Thoracic aorta (tissue), 2 donors: ENCODE measurements at places on chromosomes 5 and 9.

GRCh38 chr9:99385814-99386279, 163.8 kb downstream of the SEC61B start:
- H3K27me3 ChIP-seq: no peaks in the 10 kb centered on the region
- DNase-seq: no peak
- no peak overlapping the region for H3K27ac ChIP-seq
- H3K4me3 ChIP-seq: no peak overlapping the region
- no peaks in the 10 kb centered on the region for H3K36me3 ChIP-seq
- no peaks in the 10 kb centered on the region for H3K4me1 ChIP-seq

- no peaks in the 10 kb centered on the region for H3K4me1 ChIP-seq
- no peak for DNase-seq
- H3K27me3 ChIP-seq: no peaks in the 10 kb centered on the region
- H3K36me3 ChIP-seq: no peaks in the 10 kb centered on the region
Measured at GRCh38 chr9:27590651-27591050, 17.4 kb upstream of the C9orf72 start.

DNA sequence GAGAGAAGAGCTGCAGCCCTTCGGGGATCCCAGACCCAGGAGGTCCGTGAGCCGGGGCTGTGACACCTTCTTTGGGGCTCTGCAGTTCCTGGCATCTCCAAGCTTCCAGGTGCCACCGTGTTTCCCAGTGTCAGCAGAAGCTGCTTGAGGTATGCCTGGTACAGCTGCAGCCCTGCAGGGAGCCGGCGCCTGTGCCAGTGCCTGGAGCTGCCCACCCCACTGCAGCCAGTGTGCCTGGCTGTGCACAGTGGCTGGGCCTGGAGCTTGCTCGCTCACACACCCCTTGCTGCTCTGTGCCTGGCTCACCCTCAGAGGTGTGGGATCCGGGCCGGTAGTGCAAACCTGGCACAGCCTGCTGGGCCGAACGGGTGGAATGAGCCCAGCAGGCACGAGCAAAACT, 65.5 kb downstream of the NACC2 start:
- H3K4me1 ChIP-seq: peaks cover 6% of the 10 kb centered on the region
- no peaks in the 10 kb centered on the region for H3K36me3 ChIP-seq
- H3K27me3 ChIP-seq: no peaks in the 10 kb centered on the region
- no peak overlapping the region for H3K4me3 ChIP-seq
- H3K27ac ChIP-seq: no peak overlapping the region
- DNase-seq: no peak

DNA sequence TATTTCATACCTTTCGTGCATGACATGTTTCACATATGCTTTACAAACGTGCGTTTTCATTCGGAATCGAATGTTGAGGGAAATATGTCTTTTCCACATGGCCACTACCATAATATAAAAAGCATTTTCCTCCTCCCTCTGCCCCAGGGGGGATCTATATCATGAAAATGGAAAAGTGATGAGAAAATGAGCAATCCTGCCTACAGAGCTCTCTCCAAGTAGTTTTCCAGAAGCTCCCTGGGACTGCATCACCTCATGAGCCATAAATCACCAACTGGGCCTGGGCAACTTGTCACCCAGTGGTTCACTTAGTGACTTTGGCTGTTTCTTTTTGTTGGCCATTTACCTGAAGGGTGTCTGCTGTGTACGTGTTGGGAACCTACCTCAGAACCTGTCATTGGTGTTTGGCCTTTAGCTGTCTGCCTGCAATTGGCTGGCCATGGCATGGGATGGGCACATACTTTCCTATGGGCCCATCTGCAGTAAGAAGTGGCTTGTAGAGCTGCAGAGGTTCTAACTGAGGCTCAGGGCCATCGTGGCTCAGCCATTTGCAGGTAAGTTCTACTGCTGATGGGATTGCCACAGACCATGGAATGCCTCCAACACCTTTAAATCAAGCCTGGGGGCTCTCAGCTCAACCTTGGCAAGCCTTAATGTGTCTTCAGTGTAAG, 9.5 kb upstream of the TIFAB start:
- H3K27me3 ChIP-seq: no peaks in the 10 kb centered on the region
- H3K4me1 ChIP-seq: peaks cover 10% of the 10 kb centered on the region
- H3K27ac ChIP-seq: no peak overlapping the region
- no peak overlapping the region for H3K4me3 ChIP-seq
- DNase-seq: no peak

DNA sequence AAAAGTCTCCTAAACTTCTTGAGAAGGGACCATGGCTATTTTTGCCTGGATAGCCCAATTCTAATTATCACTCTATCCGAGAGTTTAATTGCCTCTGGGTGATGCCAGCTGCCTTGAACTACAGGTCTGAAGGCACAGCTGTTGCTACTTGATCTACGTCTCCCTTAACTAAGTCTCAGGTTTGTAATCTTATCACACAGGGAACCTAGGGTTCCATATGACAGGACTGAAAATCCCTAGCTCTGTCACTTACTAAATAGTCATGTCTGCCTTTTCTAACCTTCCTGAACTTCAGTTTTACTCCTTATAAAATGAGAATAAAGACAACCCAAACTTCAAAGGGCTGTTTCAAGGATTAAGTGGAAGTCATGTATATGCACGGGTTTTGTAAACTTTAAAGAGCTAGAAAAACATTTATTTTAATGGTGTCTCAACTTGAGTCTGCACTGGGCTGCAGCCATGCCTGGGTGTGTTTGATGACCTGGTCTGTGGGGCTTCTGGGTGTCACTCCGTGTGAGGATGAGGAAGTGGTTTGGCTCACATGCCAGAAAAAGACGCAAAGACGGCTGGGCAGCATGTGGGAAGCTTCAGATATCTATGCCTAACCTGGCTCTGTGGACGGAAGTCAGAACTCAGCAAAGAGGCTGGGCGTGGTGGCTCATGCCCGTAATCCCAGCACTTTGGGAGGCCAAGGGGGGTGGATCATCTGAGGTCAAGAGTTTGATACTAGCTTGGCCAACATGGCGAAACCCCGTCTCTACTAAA, 129.3 kb upstream of the SLC44A1 start:
- no peaks in the 10 kb centered on the region for H3K27me3 ChIP-seq
- H3K4me3 ChIP-seq: no peak overlapping the region
- H3K36me3 ChIP-seq: no peaks in the 10 kb centered on the region
- no peak for DNase-seq

DNA sequence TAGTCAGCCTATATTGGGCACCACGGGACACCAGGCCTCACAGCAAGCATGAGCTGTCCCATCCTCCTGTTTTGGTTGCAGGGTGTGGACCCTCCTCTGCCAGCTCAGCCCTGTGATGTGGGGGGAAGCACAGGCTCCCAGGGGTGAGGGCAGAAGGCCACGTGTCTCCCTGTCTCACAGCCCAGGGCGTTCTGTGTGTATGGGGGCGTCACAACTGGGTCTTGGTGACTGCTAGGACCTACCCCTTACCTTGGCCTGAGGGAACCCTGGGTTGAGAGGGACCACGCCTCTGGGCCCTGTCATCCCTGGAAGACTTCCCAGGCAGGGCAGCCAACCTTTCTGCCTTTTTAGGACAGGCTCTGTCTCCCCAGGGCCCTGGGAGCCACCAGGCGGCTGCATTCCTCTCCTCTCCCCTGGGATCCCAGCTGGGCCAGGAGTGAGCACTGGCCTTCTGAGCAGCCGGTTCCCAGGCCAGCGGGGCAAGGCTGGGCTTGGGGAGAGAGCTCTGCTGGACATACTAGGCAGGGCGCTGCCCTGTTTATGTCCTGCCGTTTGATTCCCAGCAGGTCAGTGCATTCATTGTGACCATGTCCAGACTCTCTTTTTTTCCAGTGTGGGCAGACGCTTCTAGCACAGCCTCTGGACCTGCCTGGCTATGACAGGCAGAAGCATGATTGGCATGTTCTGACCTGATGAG, 97.4 kb downstream of the DAB2IP start:
- peak overlapping the region; percentile 94 for H3K27ac ChIP-seq
- no peak overlapping the region for H3K4me3 ChIP-seq
- peaks cover 100% of the 10 kb centered on the region for H3K4me1 ChIP-seq
- H3K36me3 ChIP-seq: no peaks in the 10 kb centered on the region

DNA sequence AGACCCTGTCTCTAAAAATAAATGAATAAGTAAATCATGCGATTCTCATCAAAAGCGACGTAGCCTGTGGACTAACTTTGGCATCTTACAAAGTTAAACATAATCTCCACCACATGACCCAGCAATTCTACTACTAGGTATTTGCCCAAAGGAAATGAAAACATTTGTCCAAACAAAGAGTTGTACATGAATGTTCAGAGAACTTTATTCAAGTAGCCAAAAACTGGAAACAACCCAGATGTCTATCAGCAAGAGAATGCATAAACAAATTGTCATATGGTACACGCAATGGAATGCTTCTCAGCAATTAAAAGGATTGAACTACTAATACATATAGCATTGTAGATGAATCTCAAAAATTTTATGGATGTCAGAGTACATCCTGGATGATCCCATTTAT, 82.6 kb downstream of the ADRB2 start:
- H3K4me1 ChIP-seq: peaks cover 31% of the 10 kb centered on the region
- no peak overlapping the region for H3K4me3 ChIP-seq
- no peak for DNase-seq
- no peak overlapping the region for H3K27ac ChIP-seq
- H3K27me3 ChIP-seq: no peaks in the 10 kb centered on the region
- no peaks in the 10 kb centered on the region for H3K36me3 ChIP-seq

GRCh38 chr5:139406963-139407362, 3.1 kb upstream of the SPATA24 start:
- no peak for DNase-seq
- H3K27me3 ChIP-seq: no peaks in the 10 kb centered on the region
- H3K4me1 ChIP-seq: peaks cover 13% of the 10 kb centered on the region
- no peaks in the 10 kb centered on the region for H3K36me3 ChIP-seq
- no peak overlapping the region for H3K4me3 ChIP-seq
- H3K27ac ChIP-seq: no peak overlapping the region

DNA sequence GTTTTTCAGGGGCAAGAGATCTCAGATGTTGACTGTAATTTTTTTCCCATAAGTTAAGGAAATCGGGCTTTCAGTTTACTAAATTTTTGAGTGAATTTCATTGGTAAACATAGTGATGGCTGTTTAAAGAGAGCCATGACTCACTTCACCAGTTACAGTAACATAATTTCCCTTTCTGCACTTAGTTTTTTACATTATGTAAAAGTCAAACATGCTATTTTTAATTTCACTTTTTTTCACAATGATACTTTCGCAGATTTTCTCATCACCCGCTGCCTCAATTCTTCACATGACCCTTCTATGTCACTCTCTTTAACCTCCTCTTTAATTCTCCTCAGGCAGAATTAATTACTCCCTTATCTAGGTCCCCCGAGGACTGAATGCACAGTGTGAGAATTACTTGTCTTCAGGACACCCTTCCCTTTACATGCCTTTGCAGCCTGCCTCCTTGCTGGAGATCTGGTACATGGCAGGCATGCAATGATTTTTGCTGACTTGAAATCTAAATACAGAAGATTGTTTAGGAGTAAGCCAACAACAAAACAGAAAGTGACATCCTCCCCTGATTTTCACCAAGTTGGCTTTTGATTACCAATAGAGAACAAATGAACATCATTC, 217.5 kb upstream of the S1PR3 start:
- no peaks in the 10 kb centered on the region for H3K36me3 ChIP-seq
- H3K27ac ChIP-seq: no peak overlapping the region
- H3K4me1 ChIP-seq: peaks cover 31% of the 10 kb centered on the region
- DNase-seq: no peak

- H3K36me3 ChIP-seq: no peaks in the 10 kb centered on the region
- no peak overlapping the region for H3K27ac ChIP-seq
- no peak for DNase-seq
- no peaks in the 10 kb centered on the region for H3K27me3 ChIP-seq
Measured at GRCh38 chr5:159227452-159227851, 18.1 kb upstream of the RNF145 start.

DNA sequence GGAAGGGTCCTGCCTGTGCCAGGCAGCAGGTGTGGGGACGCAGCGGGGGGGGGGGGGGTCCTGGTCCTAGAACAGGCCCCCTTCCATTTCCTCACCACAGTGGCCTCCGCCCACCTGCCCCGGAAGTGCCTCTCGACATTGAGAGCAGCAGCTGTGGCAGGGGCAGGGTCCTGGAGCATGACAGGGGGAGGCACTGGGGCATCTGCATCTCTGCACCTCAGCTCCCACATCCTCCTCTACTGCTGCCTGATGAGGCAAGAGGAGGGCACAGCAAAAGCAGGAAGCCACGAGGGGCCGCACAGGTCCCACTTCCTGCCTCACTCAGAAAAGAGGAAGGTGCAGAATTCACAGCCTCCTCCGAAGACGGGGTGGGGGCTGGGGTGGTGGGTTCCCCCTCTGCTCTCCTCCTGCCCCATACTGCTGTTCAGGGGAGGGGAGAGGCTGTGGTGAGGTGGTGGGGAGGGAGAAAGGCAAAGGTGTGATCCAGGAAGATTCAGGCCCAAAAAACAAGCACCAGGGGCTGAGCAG, 14.8 kb downstream of the AKNA start:
- peak overlapping the region; percentile 74 for H3K27ac ChIP-seq
- peaks cover 31% of the 10 kb centered on the region for H3K36me3 ChIP-seq
- no peak for DNase-seq
- H3K4me1 ChIP-seq: peaks cover 21% of the 10 kb centered on the region
- no peak overlapping the region for H3K4me3 ChIP-seq

- H3K36me3 ChIP-seq: no peaks in the 10 kb centered on the region
- H3K4me1 ChIP-seq: no peaks in the 10 kb centered on the region
- H3K27me3 ChIP-seq: no peaks in the 10 kb centered on the region
- no peak overlapping the region for H3K27ac ChIP-seq
- DNase-seq: no peak
- H3K4me3 ChIP-seq: no peak overlapping the region
Measured at GRCh38 chr5:130692770-130693169, 472.3 kb downstream of the HINT1 start.

DNA sequence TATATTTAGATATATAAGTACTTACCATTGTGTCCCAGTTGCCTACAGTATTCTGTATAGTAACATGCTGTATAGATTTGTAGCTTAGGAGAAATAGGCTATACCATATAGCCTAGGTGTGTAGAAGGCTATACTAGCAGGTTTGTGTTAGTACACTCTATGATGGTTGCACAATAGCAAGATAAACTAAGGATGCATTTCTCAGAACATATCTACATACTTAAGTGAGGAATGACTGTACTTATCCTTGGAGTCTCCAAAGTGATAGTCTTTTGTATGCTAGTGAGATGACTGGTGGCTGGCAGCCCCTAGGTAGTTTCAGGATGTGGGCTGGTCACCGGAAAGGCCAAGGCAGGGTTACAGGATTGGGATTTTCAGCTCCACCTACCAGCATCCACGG, 208.7 kb downstream of the ARHGEF28 start:
- H3K4me3 ChIP-seq: no peak overlapping the region
- H3K27me3 ChIP-seq: no peaks in the 10 kb centered on the region
- peaks cover 10% of the 10 kb centered on the region for H3K4me1 ChIP-seq
- no peak for DNase-seq
- H3K36me3 ChIP-seq: peaks cover 3% of the 10 kb centered on the region

- H3K27me3 ChIP-seq: no peaks in the 10 kb centered on the region
- H3K4me1 ChIP-seq: no peaks in the 10 kb centered on the region
- no peak overlapping the region for H3K27ac ChIP-seq
Measured at GRCh38 chr9:38008168-38009034, 60.6 kb downstream of the SHB start.
